Stimulated activated CD4-positive, alpha-beta T cell treated with anti-CD3 and anti-CD28 coated beads, TNF-alpha, amount 100 ng/mL, for 4 hours (primary cell): ENCODE measurements at places on chromosomes 4 and X.

GRCh38 chr4:161869511-161869910, 294.3 kb downstream of the FSTL5 start:
- DNase-seq, result no peak

- DNase-seq, result no peak
Observed at GRCh38 chr4:26307037-26307800, 13.6 kb upstream of the RBPJ start.

GRCh38 chr4:109739547-109739946, 9.7 kb upstream of the PLA2G12A start:
- DNase-seq, result no peak

DNA sequence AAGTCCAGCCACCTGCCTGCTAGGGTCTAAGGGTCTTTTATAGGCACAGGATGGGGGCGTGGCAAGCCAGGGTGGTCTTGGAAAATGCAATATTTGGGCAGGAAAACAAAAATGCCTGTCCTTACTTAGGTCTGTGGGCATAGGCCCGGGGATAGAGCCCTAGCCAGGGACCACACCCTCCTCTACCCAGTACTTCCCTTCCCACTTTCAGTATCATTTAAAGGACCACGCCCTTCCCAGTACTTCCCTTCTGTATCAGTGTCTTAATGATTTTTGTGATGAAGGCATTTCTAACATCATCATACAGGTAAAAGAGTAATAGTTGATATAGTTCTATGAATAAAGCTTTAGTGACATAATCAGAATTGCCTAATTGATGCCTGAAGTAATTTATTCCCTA, 11.4 kb downstream of the BANK1 start:
- no peak for DNase-seq

- no peak for DNase-seq
Observed at GRCh38 chrX:152900937-152901445, 3.1 kb downstream of the ZNF185 start.
